ENCODE measurements at places on chromosomes 1 and 21.
A peak's percentile ranks its signal among the peaks of the same experiment; 100 is the strongest.

DNA sequence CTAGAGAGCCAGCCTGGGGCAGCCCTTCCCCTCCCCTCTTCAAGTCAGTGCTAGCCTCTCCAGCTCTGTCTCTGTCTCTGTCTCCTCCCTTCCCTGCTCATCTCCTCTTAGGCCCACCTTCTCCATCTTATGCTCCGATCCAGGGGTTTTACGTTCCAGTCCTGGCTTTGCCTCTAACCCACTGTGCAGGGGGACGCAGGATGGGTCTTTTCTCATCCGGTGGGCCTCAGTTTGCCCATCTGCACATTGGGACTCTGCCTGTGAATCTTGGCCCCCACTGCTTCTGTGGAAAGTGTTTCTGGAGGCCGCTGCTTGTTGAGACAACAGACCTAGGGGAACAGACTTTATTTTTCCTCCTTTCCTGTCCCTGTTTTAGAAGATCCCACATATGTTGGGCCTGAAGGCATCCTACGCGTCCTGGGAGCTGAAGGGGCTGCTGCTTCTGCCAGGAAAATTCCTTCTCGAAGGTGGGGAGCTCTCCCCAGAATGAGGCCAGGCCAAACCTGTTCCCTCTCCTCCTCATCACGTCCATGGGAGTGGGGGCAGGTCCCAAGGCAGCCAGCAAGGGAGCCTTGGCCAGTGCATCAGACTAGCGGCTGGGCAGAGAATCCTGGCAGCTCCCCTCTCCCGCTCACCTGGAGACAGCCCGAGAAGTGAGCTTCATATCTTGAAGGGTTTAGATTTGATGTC, 99.5 kb upstream of the CSF3R start:
- DNase-seq, result no peak

- peak; percentile 74 for DNase-seq
Measured at GRCh38 chr1:70044832-70045231, 160.5 kb downstream of the LRRC40 start.

GRCh38 chr1:54627196-54627595, 3.9 kb upstream of the FAM151A start:
- DNase-seq, result no peak

DNA sequence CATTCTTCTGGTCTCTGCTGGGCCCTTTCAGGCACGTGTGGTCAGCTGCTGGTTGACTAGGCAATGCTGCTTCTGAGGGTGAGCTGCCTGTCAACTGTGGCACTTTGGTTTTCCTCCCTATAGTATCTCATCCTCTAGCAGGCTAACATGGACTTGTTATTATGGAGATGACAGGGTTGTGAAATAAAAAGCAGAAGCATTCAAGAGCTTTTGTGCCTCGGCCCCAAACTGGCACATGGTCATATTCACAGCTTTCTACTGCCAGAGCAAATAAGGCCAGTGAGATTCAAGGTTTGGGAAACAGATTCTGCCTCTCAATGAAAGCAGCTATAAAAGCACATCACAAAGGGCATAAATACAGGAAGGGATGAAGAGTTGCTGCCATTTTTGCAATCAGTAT, 1.6 kb upstream of the ZNF124 start:
- DNase-seq, result no peak

- DNase-seq, result no peak
Measured at GRCh38 chr1:50633465-50633864, 210.2 kb upstream of the DMRTA2 start.

DNA sequence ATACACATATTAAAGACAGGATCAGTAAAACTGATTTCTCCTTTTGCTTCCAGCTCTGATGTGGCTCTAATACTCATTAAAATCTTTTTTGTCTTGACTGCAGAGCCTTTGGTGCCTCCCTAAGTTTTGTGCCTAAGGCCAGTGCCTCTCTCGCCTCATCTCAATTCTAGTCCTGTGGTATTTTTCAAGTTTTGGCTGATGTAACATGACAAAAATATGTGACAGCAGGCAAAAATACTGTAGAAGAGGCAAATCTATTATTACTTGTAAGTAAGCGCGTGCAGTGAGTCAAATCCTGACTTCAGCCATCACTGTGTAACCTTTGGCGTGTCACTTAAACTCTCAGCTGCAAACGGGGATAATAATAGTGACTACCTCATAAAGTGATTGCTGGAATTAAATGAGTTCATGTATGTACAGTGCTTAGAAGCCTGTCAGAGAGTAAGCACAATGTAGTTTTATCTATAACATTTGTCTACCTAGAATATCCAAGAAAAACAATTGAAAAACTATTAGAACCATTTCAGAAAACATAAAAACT, 74.0 kb downstream of the MAB21L3 start:
- no peak for DNase-seq

GRCh38 chr1:175498002-175498401, 245.4 kb downstream of the TNR start:
- DNase-seq, result peak; percentile 43

- no peak for DNase-seq
Measured at GRCh38 chr1:53087332-53088285, 25.6 kb downstream of the PODN start.

GRCh38 chr1:64696879-64697278, 48.0 kb upstream of the RAVER2 start:
- DNase-seq, result no peak

GRCh38 chr1:236654957-236655356, 31.3 kb upstream of the ACTN2 start:
- DNase-seq, result no peak

All from AG10803 (cell line).